ENCODE measurements at places on chromosomes 7 and 10. TPM values are rescaled to one million over a fixed set of nuclear protein-coding genes. Genes with fewer than 3 reads are reported as not detected.

SYCE1 gene
- total RNA-seq: 0.78 TPM

DNA sequence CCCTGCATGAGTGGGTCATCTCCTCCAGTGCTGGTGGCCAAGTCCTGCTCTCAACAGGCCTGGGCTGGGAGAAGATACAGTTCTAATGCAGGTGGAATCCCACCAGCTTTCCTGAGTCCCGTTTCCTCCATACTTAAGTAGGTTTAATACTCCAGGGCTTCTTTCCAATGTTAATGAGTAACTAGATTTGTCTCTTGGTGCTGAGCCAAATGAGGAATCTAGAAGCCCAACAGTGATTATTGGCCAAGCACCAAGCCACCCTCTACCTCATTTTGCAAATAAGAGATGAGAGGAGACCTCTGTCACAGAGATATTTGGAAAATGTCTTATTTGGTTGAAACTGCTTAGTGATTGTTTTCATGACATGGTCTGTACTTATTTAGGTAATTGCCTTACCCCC, 37.1 kb downstream of the STARD3NL start:
- DNase-seq: no peak
- H3K4me3 ChIP-seq: no peak overlapping the region
- peaks cover 17% of the 10 kb centered on the region for H3K4me1 ChIP-seq
- no peaks in the 10 kb centered on the region for H3K27me3 ChIP-seq

DNA sequence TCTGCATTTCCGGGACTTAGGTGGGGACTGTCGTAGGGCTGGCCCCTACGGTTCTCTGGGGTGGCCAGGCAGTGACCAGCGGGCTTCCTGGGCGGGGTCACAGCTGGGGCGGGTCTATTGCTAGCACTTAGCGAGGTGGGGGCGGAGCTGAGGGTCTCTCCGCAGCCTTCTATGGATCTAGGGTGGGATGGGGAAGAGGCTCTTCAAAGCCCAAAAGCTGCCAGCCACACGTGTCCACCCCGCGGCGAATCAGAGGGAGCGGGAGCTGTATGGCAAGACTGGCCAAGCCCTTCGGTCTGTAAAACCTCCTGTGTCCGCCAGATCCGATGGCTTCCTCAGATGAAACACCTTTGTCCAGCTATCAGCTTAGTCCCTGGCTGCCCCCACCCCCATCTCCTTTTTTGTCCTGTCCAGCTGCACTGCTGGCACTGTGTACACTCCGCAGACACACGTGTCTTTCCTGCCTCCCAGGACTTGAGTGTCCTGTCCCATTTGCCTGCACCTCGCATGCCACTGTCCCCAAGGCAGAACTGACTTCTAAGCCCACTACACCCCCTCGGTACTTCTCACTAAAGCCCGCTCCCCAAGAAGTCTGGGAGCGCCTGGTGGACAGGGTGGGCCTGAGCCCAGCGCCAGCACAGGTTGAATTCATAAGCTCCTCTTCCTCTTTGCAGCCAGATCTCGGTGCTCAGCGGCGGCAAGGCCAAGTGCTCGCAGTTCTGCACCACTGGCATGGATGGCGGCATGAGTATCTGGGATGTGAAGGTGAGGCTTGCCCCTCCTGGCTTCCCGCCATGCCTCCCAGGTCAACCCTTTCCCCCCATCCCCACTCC, 14.8 kb downstream of the PDAP1 start:
- H3K27ac ChIP-seq: peak overlapping the region; percentile 86
- H3K27me3 ChIP-seq: peaks cover 10% of the 10 kb centered on the region
- peak; percentile 87 for DNase-seq
- H3K4me1 ChIP-seq: no peaks in the 10 kb centered on the region

DNA sequence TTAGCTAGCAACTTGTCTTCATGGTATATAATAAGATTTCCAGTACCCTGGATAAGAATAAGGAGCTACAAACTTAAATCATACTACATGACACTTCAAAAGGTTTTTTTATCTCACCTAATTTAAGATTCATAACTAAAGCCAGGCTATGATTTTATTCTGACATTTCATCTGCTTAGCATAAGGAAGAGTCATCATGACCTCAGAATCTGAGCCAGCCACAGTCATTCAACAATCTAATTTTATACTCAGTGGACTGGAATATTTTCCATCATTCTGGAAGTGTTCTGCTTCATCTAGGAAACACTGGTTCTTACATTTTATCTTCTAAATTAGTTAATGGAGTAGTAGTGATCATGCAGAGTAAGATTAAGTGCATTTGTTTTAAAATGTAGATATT, 102.1 kb upstream of the KCND2 start:
- H3K4me1 ChIP-seq: no peaks in the 10 kb centered on the region
- no peaks in the 10 kb centered on the region for H3K27me3 ChIP-seq
- no peaks in the 10 kb centered on the region for H3K36me3 ChIP-seq
- no peak overlapping the region for H3K4me3 ChIP-seq

SPDYE16 gene
- total RNA-seq: 0.20 TPM

GRCh38 chr7:409339-410281, 110.0 kb downstream of the PDGFA start:
- no peak overlapping the region for H3K27ac ChIP-seq
- H3K4me3 ChIP-seq: no peak overlapping the region
- H3K4me1 ChIP-seq: no peaks in the 10 kb centered on the region

DNA sequence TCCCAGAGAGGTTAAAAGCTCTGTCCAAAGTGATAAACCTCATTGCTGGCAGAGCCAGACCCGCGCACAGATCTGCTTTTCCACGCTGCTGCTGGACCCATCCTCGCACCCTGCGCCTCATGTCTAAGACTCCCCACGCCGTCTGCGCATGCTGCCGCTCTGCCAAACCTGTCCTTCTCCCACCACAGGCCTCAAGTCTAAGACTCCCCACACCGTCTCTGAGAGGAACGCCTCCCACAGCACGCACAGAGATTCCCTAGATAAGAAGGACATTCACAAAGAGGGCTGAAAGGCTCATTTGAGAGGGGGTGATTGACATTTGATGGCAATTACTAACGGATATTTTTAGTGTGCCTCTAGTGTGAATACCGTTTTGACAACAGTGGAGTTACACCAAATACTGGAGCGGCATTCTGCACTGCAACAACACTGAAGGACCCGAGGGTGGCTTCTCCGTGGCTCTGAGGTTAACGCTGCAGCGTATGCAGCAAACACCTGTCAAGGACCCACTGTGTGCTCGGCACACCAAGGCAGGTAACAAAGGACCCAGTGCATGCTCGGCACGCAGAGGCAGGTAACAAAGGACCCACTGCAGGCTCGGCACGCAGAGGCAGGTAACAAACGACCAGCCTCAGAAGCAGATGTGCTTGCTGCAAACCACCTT, 231.4 kb downstream of the DNAJB6 start:
- H3K36me3 ChIP-seq: peaks cover 4% of the 10 kb centered on the region
- no peak overlapping the region for H3K27ac ChIP-seq
- peak overlapping the region; percentile 82 for H3K4me3 ChIP-seq
- peaks cover 4% of the 10 kb centered on the region for H3K27me3 ChIP-seq
- peaks cover 14% of the 10 kb centered on the region for H3K4me1 ChIP-seq
- DNase-seq: no peak

DNA sequence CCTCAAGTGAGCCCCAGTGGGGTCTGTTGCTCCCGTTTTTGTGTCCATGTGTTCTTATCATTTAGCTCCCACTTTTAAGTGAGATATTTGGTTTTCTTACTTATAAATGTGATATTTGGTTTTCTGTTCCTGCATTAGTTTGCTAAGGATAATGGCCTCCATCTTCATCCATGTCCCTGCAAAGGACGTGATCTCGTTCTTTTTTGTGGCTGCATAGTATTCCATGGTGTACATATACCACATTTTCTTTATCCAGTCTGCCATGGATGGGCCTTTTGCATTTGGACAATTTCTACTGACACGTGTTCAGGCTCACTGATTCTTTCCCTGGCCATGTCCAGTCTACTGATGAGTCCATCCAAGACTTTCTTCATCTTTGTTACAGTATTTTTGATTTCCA, 9.6 kb downstream of the SFXN2 start:
- H3K4me3 ChIP-seq: no peak overlapping the region
- H3K27ac ChIP-seq: no peak overlapping the region
- H3K27me3 ChIP-seq: peaks cover 7% of the 10 kb centered on the region
- no peak for DNase-seq

Measured in glutamatergic neuron (in vitro differentiated cells).